ENCODE measurements at places on chromosomes 6 and 20.
A peak's percentile ranks its signal among the peaks of the same experiment; 100 is the strongest.

DNA sequence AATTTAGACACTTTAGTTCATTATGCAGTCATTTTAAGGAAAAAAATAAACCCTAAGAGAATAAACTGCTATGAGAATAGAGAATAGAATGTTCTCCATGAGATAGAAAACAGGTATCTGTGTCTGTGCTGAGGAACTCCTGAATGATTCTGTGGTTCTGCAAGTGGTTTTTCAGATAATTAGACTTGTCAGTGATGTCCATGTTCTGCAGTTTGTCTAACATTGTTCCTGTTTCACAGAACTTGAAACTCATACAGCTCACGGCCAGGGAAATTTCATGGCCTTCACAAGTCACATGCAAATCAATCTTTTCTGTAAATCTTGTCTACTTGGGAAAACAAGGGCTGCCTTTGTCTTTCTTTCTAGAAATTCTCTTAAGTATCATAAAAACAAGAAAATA is 73.4 kb upstream of the HMGCLL1 start:
- no peak for DNase-seq

DNA sequence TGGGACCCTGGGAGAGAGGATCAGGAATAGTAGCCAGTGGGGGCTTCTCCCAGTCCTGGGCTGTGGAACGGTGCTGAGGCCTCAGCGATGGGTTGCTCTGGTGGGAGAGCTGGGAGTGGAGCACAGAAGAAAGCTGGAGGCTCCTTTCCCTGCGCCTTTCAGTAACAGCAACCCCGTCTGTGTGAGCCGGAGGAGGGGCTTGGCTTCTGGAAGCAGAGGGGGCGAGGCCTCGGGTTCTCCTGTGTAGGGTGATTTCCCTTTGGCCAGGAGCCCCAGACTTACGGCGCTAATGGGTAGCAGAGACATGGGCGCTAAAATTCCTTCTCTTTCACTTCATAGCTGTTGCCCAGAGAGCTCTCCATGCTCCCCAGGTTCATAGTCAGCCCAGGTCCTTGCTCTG is 55.0 kb downstream of the DAAM2 start:
- no peak for DNase-seq

DNA sequence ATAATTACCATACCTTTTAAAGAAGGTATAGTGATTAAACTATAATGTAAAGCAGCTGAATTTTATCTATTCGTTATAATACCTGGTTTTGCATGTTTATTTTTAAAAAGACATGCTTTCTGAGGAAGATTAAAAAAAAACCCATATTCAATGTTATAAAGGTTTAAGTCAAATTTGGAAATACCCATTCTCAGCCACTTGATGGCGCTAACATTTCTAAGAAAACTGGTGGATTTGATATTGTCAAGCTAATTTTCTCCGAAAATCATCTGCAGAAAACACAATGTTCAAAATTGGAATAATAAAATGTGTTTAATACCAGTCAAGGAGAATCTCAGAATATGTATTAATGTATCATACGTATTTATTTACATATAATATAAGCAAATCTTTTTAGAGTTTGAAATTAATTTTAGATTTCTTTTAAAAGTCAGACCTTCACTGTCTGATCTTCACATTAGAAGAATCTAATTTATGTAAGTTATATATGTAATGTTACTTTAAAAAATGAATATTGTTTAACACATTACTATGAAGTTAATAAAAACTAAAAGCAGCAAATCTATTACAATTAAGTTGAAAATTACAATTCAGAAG is 35.0 kb downstream of the SHPRH start:
- no peak for DNase-seq

GRCh38 chr20:58660855-58661597 is 9.9 kb downstream of the STX16 start:
- DNase-seq = peak; percentile 50

DNA sequence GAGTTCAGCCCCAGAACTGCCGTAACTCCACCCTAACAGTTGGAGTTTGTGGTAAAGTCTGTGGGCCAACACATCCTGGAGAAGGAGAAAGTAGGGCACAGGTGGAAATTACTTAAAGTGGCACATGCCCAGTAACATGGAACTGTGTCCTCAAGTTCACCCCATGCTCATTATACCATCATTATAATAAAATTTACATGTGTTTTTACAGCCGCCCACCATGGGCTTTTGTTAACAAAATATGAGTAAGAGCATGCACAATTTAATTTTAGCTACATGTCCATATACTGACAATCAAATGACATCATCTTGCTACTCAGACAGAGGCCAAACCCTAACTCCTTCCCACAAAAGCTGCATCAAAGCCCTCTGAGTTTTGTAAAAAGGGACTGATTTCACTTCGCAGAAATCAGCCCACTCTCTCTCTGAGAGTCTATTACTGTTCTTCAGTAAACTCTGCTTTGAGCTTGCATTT is 17.3 kb upstream of the ELOVL4 start:
- peak; percentile 20 for DNase-seq
